Lung microvascular endothelial cell (primary cell): ENCODE measurements at places on chromosomes 5 and 9. TPM values are rescaled to one million over a fixed set of nuclear protein-coding genes. Genes with fewer than 3 reads are reported as not detected.

DNA sequence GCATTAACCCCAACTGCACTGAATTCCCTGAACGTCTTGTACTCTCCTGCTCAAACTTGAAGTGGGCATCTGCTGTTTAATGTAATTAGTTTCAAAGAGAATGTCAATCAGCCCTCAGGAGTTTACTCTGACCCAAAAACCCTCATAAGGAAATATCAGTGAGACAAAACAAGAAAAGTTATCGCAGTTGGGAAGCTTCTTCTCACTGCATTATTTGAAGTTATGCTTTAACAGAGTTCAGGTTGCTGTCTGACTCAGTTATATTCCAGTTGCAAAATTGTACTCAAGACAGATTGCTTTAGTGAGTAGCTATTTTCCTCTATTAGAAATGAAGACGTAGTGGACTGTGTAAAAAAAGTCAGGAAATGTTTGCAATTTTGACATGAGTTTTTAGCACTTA is 52.1 kb downstream of the PPIC start:
- DNase-seq = no peak

DNA sequence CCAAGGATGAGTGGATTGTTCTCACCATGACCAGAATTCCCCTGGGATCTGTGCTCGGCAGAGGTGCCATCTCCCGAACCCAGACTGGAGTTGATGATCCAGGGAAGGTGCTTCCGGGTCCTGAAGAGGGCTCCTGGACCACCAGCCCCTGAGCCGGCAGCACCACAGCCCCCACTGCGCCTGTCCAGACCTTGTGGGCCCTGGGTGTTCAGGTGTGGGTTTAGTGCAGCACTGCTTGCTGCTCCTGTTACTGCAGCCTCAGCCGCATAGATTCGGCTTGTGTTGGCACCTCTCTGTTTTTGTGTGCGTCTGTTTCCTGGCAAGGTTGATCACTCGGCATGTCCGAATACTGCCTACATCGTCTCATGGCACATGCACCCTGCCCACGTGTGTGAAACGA is 16.3 kb upstream of the NPM1 start:
- no peak for DNase-seq

DNA sequence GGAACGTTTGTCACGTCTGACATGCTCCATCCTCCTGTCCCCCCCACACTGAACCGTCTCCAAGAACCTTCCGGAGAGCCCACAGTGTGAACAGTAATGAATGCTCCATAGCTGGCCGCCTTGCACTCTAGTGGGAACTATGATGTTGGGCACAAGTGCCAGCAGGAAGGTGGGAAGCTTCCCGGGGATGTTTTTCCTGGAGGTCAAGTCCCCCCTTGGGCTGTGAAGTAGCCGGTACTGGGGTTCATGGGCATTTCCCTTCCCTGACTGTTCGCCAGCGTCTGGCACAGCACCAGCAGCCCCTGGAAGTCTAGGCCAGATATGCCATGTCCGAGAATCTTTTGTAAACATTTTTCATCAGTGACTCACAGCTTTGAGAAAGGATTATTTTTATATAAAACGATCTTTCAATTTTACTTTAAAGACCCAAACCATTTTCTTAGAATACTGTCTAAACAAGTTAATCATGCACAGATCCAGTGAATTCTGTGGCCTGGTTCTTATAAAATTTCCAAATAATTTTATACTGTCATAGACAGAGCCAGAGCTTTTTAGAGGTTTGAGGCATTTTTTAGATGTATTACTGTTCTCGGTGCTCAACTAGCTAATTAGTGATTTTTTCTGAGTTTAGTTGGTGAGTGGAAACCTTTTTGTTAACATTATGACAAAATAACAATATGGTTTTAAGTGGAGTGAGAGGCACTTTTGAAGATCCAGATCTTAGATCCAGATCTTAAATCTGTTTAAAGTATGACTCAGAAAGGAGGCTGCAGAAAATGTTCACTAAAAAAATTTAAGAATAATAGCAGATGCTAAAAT is 11.6 kb downstream of the ABL1 start:
- DNase-seq = peak; percentile 79

DNA sequence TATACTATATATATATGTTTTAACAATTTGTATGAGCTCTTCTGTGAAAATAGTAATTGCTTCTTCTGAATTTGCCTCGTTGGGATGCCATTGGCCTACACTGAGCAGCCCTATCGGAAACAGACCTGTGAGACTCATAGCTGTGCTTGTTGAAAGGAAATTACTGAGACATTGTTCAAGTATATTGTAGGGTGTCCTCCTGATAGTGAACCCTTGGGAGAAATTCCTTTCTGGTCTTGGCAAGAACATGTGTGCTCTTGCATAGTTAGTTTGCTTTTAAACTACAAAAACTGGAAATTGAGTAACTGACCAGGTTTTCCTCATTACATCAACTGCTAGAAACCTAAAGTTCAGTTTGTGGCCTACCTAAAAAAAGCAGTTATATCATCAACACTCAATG is 160.9 kb downstream of the LURAP1L start:
- DNase-seq = peak; percentile 50

- peak; percentile 64 for DNase-seq
These were observed 2.1 kb downstream of the ARHGEF37 start for GRCh38 chr5:149583394-149583793.

- peak; percentile 75 for DNase-seq
These were observed 51.5 kb upstream of the RNU6ATAC start for GRCh38 chr9:134215699-134216448.

GRCh38 chr9:80775530-80775929 is 913.8 kb downstream of the TLE1 start:
- no peak for DNase-seq

The COL5A1 gene
- 2.8 and 8.3 TPM in 2 replicates for total RNA-seq

The BNC2 gene
- total RNA-seq = 3.4 and 6.5 TPM in 2 replicates

The SYK gene
- not detected in 2 replicates for total RNA-seq

The SNCAIP gene
- 10.7 and 160 TPM in 2 replicates for total RNA-seq

The RNF180 gene
- total RNA-seq = 1.1 and 1.6 TPM in 2 replicates
